D721Med (cell line): ENCODE measurements at places on chromosomes 2 and 18.

GRCh38 chr18:79416022-79416676 is 20.4 kb downstream of the NFATC1 start:
- DNase-seq = no peak

- DNase-seq = no peak
Observed at GRCh38 chr2:28193630-28194403, 198.8 kb upstream of the FOSL2 start.

DNA sequence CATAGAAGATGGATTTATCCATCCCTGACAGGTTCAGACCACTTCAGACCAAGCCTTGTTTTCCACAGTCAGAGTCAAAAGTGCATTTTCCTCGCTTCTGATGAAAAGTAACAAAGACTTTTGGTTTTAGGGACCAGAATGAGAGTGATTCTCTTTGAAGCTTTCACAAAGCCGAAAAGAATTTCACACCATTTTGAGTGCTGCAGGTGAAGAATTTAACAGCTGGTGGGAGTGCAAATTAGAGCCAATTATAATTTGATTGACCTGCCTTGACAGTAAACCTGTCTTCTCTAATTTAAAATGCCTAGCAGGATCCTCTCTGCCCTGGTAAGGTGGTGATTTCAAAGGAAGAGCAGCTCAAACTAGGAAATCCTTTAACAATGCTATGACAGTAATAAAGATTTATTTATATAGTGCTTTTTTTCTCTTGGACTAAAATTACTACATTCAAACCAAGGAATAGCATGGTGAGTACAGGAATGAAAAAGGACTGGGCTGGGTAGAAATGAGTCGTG is 241.6 kb downstream of the HRH4 start:
- DNase-seq = no peak

GRCh38 chr18:50492097-50492496 is 67.8 kb upstream of the MAPK4 start:
- no peak for DNase-seq

- DNase-seq = no peak
Observed at GRCh38 chr2:38174646-38175423, 98.9 kb upstream of the CYP1B1 start.

- DNase-seq = no peak
Observed at GRCh38 chr2:206433686-206434085, 9.6 kb upstream of the ADAM23 start.

DNA sequence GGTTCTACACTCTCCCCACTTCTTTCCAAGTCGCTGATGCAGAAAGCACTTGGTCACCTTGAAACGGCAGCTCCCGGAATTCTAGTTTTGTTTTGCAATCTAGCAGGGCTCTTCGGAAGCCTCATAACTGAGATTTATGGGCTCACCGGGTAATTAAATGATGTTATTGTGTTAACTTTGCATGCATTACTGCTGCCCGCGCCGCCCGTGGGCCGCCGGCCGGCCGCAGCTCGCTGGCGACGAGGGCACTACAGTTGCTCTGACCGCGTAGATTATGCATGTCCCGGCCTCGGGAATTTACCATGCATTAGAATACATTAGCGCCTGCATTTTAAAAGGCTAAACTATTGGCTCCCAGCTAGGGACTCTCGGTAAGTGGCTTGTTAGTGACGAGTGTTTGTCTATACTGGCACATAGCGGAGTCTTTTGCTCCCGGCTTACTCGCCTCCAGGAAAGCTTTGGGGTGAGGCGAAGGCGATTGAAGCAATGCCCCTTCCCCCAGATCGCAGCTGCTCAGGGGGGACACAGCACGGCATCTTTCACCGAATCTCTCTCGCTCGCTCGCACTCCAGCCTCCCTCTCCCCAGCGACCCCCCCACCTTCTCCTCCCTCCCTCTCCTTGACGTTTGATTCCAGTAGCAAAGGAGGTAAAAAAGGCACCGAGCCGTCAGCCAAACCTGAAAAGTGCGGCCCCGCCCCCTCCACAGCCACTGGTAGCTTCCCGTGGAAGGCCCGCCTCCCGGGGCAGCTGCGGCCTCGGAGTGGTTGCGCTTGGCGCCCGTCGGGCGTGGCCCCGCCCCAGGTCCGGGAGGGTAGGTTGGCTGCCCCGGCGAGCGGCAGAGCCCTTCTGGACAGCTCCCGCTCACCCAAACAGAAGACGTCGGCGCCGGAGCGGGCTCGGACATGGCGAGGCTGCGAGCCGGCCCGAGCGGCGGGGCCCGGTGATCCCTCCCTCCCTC is at the start of gene ONECUT2:
ONECUT2 (plus strand) TSS at position 839 of the 959 bp plus-strand sequence. CDS start 343 bp downstream, outside the sequence.
- peak; percentile 100 for DNase-seq

DNA sequence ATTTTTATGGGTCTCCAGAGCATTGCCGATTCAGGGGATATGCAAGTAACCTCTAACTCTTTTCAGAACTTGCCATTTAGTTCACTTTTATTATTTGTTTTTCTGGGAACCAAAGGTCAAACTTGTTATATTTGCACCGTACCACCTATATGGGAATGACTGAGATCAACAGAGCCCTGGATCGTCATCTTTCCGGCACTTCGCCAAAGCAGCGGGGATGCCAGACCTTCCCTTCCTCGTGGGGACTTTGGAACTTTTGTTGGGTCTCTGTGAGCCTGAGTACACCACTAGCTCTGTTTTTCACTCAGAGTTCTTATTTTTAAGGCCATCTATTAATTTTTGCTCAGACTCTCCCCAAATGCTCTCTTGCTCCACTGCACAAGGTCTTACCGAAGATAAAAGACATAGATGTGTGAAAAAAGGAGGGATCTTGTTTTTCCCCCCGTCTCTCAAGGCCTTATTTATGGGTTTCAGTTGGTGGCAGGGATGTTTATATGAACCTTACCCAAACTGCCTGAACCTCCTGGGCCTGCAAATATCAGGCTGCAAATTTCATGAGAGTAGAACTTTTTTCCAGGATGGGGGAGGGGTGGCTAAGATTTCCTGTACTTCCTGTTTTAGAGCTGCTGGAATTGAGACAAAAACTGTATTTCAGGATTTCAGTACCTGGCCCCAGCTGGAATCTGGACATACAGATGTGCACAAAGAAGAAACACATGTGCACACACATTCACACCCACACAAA is 350.3 kb downstream of the HRH4 start:
- DNase-seq = no peak

DNA sequence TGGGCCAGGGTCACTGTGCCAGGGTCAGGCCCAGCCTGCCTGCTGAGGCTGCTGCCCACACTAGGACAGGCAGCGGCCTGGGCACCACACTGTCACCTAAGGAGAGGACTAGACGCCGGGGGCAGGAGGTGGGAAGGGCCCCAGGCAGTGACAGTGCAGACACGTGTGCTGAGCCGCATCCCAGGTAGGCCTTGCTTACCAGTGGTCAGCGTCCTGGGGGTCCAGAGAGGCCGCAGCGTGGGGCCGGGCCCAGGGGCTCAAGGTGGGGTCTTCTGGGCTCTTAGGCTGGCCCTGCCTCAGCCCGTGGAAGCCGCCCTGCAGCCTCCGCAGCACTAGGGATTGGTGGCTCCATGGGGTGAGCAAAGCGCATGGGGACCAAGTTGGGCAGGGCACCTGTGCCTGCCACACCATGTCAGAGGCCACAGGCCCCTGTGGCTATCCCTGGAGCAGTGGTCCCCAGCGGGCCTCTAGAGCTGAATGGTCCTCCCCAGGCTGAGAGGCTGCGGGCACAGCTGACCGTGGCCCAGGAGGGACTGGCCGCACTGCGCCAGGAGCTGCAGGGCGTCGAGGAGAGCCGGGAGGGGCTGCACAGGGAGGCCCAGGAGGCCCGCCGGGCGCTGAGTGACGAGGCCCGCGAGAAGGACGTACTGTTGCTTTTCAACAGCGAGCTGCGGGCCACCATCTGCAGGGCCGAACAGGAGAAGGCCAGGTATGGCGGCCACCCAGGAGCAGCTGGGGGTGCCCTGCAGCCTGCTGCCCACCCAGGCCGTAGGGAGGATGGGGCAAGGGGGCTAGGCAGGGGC is 35.2 kb upstream of the SNED1 start:
- no peak for DNase-seq

GRCh38 chr18:44723411-44723810 is 42.7 kb downstream of the SETBP1 start:
- no peak for DNase-seq

- DNase-seq = no peak
Observed at GRCh38 chr18:74013955-74014354, 133.7 kb downstream of the FBXO15 start.

DNA sequence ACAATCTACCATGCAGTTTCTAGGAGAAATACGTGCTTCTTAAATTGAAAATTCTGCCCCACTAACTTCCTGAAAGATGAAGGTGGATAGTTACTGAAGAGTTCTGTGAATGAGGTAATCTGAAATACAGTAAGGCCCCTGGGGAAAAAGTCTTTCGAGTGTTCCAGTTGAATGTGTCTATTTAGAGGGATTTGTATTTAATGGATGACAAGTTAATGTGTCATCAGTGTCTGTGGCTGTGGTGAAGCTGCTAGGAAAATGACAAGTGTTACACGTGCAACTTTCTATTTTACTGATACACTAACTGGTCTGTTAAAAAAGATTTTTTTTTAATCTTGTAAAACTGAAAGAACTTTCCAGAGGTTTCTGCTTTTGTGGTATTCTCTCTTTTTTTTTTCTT is 384.6 kb downstream of the STK39 start:
- DNase-seq = no peak

DNA sequence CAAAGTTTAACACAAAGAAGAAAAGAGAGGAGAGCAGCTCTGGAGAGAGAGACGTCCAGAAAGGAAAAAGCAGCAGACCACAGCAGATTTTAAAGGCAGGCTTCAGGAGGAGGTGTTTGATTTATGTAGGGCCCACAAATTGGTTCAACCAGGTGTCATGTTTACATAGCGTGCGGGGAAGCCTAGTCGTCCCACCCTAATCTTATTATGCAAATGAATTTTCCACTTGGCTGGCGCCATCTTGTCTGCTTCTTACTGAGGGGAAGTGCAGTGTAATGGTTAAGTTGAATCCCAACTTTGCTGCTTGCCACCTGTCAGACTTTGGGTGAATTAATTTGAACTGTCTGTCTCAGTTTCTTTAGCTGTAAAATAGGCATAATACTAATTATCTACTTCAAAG is 282.4 kb upstream of the CYRIA start:
- no peak for DNase-seq

DNA sequence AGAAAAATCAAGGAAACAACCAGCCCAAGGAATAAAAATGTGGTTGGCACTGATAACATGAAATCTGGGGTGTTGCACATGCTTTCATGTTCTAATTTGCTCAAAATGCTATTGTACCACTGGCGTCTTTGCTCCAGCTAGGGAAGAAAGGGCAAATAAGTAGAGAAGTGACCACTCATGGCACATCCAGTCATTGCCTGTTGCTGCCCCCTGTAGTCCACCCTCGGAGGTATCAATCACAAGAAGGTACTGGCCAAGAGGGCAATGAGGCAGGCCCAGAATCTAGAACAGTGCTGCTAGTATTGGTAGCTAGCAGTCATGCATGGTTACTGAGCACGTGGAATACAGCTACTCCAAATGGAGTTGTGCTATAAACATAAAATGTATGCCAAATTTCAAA is 213.4 kb downstream of the CDCA7 start:
- DNase-seq = no peak

DNA sequence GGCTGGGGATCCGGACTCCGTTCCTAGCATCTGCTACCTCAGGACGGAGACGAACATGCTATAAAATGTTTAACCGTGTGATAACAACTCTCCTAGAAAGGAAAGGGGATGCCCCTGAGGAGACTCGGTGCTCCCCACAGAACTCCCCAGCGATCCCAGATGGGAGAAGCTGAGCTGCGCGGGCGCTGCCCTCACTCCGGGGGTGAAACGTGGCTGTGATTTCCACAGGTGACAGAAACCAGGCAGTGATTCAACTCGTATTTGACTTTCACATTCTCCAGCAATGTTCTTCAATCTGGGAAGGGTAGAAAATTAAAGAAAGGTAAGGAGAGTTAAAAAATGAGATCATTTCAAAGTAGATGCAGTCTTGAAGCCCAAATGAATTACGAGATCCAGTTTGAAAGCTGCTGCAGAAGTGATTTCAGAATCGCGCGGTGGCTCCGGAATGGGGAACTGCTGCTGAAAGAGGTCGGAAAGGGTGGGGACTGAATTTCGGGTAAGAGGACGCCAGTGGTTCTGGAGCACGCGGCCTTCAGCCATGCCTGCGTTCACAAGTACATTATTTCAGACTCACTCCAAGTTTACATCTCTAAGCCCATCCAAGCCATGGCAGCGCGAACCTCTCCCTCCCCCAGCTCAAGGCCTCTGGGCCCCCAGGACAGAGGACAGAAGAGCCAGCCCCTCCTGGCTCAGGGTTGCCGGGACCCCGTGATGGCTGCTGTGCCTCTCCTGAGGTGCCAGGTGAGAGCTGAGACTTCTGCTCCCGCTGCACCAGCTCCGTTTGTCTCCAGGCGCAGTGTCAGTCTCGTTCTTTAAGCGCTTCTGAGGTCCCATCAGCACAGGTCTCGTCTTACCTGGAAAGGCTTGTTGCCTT is 39.5 kb downstream of the ADNP2 start:
- peak; percentile 19 for DNase-seq

GRCh38 chr2:145290986-145291385 is 771.1 kb upstream of the ZEB2 start:
- DNase-seq = no peak

DNA sequence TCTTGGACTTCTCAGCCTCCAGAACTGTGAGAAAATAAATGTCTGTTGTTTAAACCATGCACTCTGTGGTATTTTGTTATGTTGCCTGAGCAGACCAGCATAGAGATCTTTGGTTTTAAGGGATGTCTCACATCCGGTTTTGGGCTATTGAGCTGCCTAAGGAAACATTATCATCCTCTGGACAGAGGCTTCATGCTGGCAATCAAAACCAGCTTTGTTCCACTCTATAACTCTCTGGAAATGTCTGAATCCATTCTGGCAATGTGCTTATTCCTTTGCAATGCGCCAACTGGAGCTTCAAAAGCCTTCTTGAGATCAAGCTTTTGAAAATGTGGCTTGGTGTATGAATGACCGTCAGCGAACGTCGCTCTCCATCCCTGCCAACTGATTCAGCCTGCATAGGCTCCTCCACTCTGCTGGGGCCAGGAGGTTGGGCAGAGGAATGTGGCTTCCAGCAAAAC is 183.6 kb upstream of the MGAT5 start:
- no peak for DNase-seq

DNA sequence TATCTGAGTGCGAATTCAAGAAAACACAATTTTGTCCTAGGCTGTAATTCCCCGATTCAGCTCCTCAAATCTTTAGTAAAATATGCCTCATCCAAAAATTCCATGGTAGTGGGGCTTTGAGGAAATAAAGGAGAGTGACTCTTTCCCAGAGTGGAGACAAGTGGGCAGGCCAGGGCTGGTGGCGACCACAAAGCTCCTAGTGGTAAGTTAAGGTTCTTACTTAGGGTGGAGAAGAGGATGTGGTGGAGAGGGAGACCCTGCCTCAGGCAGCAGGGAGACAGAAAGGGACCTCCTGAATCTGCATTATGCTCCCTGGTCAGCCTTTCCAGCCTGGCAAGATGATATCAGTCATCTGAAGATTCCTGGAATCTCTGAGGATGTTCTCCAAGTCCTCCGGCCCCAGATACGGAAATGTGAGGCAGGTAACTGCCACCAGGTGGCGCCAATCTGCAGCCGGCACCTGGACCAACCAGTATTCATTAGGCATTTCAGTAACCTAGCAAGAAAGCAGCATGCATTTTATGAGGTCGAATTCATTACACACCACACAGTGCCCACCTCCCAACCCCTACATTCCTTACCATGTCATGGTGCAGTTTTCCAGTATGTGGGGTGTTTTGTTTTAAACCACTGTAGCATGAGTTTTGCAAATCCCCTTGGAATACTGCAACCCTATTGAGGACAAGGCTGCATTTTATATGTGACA is 106.4 kb downstream of the POLE4 start:
- peak; percentile 30 for DNase-seq

GRCh38 chr18:44915661-44916060 is 235.0 kb downstream of the SETBP1 start:
- DNase-seq = no peak
